Fibroblast of pulmonary artery (primary cell): ENCODE measurements at places on chromosomes 7 and 10.

- peak; percentile 64 for DNase-seq
These were observed 665.3 kb upstream of the IGFBP3 start for GRCh38 chr7:46586406-46586805.

- peak; percentile 61 for DNase-seq
These were observed 43.6 kb upstream of the CDK14 start for GRCh38 chr7:90552521-90552920.

DNA sequence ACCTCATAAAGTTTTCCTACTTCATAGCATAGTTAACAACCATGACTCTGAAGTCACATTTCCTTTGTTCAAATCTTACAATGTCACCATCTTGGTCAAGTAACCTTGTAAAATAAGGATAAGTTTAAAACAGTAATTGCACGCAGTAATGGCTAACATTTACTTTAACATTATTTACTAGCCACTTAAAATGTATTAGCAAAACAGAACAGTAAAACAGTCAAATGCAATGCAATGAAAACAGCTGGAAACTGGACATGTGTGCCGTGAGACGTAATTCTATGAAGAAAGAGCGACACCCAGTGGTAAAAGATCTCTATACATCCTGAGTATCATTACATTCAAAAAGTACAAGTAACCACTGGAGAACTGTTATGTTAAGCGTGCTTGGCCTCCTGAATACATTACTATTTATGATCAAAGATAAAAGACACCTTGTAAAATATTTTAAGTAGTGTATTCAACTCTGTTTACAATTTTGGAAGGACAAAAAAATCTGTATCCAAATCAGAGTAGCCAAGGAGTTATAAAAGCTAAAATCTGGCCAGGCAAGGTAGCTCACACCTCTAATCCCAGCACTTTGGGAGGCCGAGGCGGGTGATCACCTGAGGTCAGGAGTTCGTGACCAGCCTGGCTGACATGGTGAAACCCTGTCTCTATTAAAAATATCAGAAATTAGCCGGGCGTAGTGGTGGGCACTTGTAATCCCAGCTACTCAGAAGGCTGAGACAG lies 27.2 kb downstream of the ATE1 start:
- DNase-seq = peak; percentile 83

DNA sequence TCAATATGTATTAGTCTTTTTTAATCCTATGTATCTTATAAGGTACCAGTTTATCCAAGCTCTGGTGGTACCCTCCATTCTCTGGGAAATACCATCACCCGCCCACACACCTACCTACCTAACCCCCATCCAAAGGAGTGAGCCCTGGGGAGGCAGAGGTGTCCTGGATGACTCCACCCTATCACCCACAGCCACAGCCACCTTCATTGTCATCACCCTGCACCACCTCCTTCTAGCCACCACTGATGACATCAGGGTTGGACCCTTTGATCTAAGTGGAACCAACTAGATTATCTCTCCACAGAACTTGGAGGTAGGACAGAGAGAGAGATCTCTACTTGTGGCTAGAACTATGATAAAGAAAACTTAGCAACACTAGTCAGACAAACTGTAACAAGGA lies 259.4 kb downstream of the PARD3 start:
- no peak for DNase-seq

- no peak for DNase-seq
These were observed 11.7 kb upstream of the HOXA2 start for GRCh38 chr7:27113991-27114769.

DNA sequence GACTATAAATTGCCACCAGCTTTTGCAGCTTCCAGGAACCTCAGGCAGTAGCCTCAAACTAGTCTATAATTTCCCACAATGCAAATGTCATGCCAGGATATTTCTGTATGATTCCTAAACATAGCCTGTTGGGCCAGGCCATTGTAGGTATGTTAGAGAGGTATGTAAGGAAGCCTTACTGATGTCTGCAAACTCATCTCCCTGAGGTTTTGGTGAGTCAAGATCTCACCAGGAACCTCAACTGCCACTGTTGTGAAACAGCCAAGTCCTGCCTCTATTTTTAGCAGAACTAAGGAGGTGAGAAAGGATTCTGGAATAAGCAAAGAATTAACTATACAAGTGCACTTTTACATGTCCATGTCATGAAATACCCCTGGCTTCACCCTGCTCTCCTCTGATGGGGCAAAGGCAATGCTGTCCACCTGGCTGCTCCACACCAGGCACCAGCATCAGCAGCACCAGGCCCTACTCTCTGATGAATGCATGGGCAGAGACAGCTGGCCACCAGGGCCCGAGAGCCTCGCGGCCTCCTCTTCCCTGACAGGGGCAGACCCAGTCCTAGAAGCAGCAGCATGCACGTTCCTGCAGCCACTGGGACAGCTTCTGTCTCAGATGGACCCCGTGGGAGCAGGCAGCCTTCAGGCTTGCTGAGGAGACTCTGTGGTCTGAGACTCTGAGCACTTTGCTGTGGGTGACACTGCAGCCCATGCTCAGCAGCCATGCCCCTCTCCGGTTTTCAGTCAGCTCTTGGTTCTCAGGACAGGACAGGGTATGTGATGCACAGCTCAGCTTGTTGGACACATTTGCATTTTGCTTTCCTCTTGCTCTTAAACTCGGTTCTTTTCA lies 147.3 kb downstream of the ZMYND11 start:
- DNase-seq = peak; percentile 17

DNA sequence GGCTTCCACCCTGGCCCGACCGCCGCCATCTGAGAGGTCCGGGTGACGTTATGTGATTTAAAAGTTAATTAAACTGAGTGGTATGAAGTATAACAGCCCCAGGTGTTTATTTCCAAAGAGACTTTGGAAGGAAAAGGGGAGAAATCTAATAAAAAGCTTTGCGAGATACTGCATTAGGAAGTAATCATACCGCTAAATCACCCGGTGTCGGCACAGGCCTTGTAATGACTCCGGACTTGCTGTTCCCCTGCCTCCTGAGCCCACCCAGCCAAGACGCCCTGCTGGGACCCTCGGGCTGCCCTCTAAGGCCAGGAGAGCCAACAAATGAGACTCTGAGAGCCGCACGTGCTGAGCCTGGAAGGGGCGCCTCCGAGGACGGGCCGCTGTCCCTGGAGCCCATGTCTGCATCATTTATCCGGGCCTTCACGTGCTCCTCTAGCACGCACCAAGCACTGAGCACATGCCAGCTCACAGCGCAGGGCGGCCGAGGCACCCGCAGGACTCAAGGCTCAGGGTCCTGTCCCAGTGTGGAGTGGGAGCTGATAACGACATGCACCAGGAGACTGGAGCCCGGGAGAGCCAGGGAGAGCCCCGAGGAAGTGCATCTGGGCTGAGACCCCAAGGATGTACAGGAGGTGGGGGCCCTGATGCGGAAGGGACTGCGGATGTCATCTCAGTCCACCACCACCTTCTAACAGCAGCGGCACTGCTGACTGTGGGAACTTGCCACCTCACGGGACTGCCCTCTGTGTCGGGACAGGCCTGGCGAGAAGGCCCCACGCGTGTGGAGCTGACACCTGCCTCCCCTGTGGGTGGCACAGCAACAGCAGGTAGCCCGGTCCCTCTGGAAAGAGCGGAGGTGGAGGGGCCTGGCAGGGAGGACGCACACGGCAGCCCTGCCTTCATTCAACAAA lies 182.7 kb downstream of the ELFN1 start:
- no peak for DNase-seq

DNA sequence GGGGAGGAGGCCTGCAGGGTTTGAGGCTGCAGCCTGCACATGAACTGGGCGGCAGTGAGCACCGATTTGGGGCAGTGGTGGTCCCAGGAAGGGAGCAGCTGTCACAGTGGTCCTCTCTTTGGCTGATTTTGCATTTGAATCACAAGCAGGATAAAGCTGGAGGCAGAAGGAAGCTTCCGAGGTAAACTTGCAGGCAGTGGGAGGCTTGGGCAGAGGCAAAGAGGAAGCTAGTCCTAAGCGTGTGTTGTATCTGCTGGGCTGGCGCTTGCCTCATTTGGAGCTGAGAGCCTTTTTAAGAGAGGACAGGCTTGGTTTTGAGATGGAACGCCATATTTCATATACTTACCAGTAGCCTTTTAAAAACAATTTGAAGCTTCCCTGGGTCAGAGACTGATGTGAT lies 177.2 kb upstream of the PODXL start:
- DNase-seq = no peak

GRCh38 chr10:94006591-94007550 lies 13.1 kb downstream of the PLCE1 start:
- peak; percentile 92 for DNase-seq

- DNase-seq = no peak
These were observed 51.4 kb upstream of the SLC29A3 start for GRCh38 chr10:71267508-71268240.

DNA sequence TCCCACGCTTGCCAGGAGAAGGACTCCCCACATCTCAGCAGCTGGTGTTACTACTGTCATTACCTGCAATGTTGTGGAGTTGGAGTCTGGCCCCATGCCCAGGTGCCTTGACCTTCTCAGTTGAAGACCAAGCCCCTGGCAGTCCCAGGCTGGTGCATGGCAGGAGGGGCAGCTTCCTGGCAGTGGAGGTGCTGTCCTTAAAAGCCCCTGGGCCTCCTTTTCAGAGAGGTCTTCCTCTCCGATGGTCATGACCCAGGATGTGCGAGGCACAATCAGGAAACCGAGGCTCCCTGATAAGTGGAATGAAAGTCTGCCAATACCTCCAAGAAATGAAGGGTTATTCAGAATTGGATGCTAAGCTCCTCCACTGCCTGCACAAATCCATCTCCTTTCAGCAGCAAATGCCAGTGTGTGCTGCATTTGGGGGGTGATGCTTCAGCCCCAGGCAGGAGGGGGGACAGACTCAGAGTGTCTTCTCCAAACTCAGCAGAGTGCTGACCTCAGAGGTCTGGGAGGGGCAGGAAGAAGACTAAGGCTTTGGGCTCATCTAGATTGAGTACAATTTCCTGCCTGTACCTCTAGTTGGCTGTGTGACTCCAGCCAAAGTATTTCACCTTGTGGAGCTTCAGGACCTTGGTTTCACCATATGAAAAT lies 97.0 kb upstream of the DDC start:
- no peak for DNase-seq

DNA sequence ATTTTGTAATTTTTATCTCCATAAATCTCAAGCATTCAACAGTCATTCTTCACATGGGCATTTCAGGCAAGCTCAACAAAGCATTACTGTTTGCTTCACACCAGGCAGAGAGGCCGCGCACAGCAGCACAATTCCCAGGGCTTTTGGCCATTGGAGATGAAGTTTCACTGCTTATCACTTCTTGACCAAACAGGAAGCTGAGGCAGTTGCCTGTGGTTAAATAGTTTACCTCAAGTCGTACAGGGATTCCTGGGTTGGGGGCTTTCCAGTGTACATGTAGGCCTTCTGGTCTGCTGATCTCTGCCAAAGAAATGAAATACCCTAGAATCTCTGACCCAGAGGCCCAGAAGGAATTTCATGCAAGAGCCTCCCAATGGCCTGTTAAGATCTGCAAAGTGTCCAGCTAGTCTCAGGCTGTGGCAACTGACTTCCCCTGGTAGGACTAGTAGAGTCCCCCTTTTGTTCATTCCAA lies 11.2 kb upstream of the PRDX3 start:
- peak; percentile 86 for DNase-seq

DNA sequence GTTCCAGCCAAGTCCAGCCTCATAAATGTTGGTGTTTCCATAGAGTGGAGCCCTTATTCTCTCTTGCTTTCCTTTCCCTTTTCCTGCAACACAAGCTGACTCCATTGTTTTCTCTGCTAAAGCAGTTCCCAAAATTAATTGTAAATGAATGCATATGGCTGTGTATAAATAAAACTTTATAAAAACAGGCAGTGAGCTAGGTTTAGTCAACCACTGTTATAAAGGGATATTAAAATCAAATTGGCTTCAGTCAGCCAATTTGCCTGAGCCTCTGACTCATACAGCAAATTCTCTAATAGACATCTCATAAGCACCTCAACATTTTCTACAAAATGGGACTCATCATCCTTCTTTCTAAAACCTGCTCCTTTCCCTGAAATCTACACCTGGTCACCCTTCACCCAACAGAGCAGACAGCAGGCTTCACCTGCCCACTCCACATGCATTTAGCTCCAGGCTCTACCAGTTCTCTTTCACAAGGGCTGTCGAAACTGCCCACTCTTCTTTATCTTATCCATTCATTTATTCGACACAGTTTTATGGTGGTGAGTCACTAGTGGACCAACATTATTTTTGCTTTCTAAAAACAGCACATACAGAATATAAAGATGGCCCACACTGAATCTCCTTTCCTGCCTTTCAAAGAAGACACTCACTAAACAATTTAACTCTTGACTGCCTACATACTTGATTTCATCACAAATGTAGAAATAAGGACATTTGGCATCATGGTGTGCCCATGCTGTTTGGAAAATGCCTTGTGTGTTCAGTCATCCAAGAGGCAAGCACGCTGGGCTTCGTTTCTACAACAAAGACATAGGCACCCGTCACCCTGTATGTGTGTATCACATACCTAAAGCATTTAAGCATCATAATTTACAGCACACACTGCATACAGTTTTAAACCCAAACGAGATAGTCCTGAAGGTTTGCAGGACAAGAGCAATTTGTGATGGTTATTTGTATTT lies 74.6 kb upstream of the C7orf33 start:
- no peak for DNase-seq

- DNase-seq = no peak
These were observed 72.2 kb upstream of the PODXL start for GRCh38 chr7:131628634-131629033.

GRCh38 chr7:94748376-94748775 lies 92.4 kb upstream of the SGCE start:
- no peak for DNase-seq

GRCh38 chr10:49741108-49741995 lies 20.8 kb downstream of the OGDHL start:
- no peak for DNase-seq

DNA sequence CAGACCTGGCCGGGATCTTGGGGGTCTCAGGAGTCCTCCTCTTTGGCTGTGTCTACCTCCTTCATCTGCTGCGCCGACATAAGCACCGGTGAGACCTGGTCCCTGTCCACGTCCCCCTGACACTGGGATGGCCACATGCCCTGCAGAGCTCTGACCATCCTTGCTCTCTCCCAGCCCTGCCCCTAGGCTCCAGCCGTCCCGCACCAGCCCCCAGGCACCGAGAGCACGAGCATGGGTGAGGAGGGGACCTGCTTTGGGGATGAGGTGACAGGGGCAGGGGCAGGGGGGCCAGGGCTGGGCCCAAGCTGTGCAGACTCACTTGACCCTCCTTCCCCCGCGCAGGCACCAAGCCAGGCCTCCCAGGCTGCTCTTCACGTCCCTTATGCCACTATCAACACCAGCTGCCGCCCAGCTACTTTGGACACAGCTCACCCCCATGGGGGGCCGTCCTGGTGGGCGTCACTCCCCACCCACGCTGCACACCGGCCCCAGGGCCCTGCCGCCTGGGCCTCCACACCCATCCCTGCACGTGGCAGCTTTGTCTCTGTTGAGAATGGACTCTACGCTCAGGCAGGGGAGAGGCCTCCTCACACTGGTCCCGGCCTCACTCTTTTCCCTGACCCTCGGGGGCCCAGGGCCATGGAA lies 959 bp downstream of the PVRIG start:
- DNase-seq = no peak
